Midbrain (tissue), 1 donor: ENCODE measurements at places on chromosomes 3 and 15.

- DNase-seq: no peak
Observed at GRCh38 chr15:69451951-69452691, 497 bp upstream of the RPLP1 start.

DNA sequence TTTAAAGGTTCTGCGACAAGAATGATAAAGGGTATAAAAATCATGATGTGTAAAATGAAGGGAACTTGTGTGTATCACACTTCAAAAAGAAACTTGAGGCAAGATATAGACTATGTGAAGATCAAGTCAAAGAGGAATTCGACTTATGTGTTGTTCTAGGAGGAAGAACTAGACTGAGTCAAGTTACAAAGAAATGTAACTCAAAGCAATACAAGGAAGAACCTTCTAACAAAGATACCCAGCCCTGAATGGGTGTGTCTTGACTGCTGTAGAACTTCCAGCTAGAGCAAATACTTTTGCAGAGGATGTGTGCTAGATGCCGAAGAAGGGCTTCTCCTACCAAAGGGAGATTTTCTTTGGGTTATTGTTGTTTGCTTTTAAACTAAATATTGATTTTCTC lies 2.4 kb downstream of the SLC49A4 start:
- DNase-seq: no peak

- no peak for DNase-seq
Observed at GRCh38 chr15:54605556-54605955, 591.2 kb downstream of the RSL24D1 start.

DNA sequence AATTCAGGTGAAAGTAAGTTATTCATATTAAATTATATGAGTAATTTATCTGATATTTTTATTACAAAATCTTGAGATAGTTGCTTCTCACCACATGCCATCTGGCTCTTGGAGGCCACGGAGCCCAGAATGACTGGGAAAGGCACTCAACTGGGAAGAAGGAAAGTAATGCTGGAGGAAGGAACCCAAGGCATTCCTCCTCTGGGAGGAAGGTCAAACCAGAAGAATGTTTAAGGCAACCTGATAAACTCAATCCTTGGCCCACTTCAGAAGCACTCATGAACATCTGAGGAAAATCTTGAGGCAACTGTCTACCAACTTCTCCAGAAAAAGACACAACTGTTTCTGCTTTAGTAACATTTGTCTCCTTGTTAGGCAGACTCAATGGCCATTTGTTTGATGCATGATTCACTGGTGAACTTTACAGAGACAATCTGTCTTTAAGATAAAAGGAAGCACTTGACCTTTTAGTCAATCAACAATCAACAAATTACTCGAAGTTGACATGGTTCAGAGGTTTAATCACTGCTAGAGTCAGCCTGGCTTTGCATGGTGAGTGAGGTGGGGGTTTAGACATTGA lies 261.4 kb upstream of the MME start:
- DNase-seq: no peak

- no peak for DNase-seq
Observed at GRCh38 chr15:49898575-49899283, 220.3 kb downstream of the ATP8B4 start.

GRCh38 chr15:68352401-68353062 lies 75.0 kb downstream of the FEM1B start:
- no peak for DNase-seq

DNA sequence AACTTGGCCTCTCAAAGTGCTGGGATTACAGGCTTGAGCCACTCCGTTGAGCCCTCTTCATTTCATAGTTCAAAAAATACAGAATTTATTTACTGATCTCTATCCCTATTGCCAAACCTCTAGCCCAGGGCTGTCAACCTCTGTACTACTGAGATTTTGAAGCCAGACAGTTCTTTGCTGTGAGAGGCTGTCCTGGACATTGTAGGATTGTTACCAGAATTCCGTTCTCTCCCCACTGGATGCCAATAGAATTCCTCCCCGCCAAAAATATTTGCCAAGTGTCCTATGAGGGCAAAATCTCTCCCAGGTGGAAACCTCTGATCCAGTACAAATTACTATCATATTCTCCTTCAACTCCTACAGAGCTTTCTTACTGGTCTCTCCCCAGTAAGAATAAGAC lies 29.6 kb upstream of the ADAMTS9 start:
- no peak for DNase-seq

GRCh38 chr3:158936530-158937113 lies 134.8 kb downstream of the MFSD1 start:
- DNase-seq: no peak

GRCh38 chr15:42749266-42749665 lies 12.3 kb upstream of the CDAN1 start:
- no peak for DNase-seq
